ENCODE measurements at places on chromosomes 13 and 19. TPM values are rescaled to one million over a fixed set of nuclear protein-coding genes. Genes with fewer than 3 reads are reported as not detected.

- DNase-seq, result no peak
Measured at GRCh38 chr19:2076526-2076944, 19.6 kb downstream of the MOB3A start.

- DNase-seq, result no peak
Measured at GRCh38 chr19:50492303-50493052, 15.8 kb upstream of the GARIN5A start.

DNA sequence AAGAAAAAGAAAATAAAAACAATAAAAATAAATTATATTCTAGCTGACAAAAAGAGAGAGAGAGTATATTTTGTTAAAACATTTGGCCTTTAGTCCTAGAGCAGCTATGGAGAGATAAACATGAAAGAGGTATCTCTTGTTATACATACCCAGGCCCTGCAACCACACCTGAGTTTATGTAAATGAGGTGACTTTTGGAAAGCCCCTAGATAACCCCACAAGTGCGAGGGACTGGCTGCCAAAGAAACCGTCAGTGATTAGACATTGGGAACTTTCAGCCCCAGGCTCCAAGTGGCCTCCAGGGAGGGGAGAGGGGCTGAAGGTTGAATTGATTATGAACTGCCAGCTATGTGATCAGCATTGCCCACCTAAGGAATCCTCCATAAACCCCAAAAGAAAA lies 2.1 kb upstream of the NLRP7 start:
- DNase-seq, result no peak

DNA sequence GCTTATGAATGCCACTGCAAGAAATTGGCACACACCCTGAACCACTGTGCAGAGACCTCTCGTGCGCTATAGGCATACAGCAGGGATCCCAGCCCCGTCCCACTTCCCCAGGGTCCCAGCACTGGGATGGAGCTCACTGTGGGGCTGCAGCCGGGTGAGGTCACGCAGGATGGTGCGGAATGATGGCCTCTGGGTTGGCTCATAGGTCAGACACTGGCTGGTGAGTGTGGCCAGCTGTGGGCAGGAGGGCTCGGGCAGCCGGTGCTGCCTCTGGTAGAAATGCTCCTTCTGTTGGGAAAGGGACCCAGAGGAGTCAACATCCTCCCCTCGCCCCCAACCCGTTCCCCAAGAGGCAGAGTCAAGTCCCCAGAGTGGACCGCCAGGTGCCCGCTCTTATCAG lies 17.0 kb upstream of the ICAM3 start:
- DNase-seq, result no peak

DNA sequence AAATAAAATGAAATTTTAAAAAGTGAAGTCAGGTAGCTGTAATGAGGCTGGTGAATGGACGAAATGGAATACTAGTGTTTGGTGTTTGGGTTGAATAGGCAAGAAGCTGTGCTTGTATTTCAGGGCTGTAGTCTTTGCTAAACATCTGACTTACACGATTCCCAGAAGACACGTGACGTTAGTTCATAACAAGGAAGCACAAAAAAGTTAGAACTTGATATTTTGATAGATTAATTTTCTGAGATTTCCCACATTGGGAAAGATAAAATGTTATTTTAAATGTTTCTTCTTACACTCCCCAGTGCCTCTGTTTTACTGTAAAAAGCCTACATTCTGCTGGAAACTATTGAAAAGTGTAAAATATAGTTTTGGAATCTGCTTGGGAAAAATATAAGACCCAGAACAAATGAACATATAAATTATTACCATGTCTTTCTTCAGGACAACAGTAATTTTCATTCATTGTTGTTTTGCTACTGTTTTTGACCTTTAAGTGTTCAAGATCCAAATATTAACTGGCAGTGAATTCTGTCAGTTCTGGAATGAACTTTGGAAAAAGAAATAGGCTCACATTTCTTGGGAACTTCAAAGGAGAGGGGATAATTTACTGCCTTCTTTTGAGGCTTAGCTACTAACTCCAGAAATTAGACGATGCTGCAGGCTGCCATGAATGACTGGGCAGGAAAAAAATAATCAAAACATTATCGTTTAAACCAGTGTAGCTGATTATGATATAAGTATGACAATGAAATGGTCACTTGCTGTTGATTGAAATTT lies 241.3 kb downstream of the SLITRK6 start:
- no peak for DNase-seq

DNA sequence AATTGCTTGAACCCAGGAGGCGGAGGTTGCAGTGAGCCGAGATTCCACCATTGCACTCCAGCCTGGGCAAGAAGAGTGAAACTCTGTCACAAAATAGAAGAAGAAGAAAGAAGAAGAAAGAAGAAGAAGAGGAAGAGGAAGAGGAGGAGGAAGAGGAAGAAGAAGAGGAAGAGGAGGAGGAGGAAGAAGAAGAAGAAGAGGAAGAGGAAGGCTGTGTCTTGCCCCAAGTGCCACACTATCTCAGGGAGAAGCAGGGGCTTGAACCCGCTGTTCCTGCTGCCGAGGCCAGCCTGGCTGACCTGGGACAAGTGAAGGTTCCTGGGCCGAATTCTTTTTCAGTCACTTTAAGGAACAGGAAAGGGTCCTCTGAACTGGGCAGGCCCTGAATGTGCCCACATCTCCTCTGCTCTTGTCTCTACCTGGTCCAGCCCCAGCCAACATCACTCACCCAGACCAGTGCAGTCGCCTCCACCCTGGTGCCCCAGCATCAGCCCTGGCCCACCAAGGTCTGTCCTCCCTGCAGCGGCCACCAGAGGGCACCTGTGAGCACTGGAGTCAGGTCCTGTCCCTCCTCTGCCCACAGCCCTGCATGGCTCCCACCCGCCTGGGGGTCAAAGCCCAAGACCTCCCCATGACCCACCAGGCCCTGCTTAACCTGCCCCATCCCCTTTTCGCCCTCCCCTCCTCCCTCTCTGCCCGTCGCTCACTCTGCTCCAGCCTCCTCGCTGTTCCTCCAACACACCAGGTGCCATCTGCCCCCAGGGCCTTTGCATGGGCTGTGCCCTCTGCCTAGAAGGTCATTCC lies 20.0 kb downstream of the TICAM1 start:
- DNase-seq, result no peak

GRCh38 chr19:51469162-51469561 lies 9.2 kb upstream of the CEACAM18 start:
- no peak for DNase-seq

- peak; percentile 62 for DNase-seq
Measured at GRCh38 chr13:44649104-44649428, 72.9 kb upstream of the TSC22D1 start.

GRCh38 chr13:98950705-98951104 lies 27.2 kb downstream of the DOCK9 start:
- no peak for DNase-seq

DNA sequence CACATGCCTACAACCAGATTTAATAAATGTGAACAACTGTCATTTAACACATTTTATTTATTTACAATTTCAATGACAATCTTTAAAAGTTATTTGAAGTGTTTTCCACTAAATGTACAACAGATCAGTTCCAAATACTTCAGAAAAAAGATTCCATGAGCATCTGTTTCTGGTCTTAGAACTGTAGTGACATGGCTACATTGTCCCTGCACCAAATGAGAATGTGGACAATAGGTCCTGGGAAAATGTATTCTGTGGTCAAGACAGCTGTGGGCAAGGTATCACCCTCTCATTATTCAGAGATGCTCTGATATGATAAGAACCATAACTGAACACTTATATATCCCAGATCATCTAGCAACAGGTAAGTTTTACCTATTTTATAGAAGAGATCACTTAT lies 43.7 kb downstream of the ELF1 start:
- no peak for DNase-seq

DNA sequence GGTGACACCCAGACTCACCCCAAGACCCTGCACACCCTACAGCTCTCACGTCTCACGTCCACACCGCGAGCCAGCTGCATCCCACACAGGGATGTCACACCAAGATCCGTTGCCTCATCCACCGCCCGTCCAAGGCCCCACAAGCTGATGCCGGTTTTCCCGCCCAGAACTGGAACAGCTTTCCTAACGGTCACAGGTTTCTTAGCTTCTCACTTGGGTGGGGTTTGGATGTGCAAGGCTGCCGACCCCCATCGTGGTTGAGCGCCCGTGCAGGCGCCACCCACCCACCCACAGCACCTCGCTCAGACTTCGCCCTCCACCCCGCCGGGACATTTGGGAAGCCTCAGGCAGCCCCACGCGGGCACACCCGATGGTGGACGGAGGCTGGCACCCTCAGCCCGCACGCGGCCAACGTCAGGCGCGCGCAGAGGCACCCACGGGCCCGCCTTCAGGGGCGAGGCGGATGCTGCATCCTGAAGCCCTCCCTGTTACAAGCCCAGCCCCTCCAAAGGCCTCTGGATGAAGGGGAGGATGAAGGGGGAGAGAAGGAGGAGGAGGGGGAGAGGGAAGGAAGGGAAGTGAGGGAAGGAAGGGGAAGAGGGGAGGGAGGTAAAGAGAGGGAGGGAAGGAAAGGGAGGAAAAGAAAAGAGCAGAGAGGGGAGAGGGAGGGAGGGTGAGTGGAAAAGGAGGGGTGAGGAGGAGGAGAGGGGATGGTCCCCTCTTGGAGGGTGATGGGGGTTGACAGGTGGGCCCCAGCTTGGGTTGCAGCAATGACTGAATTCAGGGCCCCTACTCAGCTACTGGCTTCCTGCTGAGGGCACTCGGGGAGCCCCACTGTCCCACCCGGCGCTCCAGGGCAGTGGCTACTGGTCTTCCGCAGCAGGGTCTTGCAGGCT lies 12.8 kb downstream of the ONECUT3 start:
- no peak for DNase-seq

DNA sequence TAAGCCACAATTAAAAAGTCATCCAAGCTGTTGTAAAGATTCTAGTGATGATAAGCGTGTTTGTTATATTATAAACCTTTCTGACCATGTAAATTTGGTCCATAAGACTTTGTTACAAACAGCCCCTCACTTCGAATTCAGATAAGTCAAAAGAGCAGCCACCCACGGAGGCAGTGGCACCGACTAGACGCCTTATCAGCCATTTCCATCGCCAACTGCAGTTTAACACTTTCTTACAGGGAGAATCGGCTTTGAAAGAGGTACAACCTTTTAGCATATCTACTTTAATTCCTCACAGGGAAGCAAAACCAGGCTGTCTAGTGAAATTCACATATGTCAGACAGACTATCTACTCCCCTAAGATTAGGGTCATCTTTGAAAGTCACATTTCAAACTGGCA lies 47.5 kb downstream of the SOX21 start:
- no peak for DNase-seq

GRCh38 chr19:17726964-17727773 lies 7.9 kb downstream of the MAP1S start:
- DNase-seq, result no peak

DNA sequence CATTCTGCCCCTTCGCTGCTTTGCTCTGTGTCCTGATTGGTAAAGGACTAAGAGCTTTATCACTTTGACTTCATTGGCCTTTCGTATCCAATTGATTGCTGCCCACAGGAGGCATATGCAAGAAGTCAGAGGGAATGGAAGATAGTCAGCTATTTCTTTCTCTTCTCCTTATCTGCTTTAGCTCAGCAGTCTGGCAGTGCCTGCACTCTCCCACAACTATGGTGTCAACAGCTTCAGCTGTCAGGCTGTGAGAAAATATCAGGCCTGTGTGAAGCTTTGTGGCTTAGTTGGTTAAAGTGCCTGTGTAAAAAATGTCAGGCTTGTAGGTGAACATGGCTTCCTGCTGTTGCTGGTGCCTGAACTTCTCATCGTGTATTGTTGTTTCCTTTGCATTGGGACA lies 243.0 kb downstream of the PCDH17 start:
- no peak for DNase-seq

GRCh38 chr13:27523346-27524073 lies 73.1 kb upstream of the MTIF3 start:
- DNase-seq, result no peak

DNA sequence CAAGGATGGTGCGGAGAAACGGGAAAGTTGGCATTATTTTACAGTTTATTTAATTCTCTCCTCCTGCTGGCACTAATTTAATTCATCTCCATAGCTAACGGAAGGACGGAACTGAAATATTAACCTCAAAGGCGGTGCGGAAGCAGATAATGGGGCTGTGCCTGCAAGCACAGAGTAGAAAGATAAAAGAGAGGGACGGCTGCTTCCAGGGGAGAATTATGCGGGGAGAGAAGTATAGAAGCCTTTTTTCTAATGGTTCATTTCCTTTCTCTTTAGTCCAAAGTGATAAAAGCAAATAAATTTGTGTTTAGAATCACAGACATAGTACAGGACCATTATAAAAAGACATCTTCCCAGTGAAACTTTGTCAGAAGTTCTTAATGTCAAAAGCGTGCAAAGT lies 34.5 kb upstream of the UQCRFS1 start:
- no peak for DNase-seq

DNA sequence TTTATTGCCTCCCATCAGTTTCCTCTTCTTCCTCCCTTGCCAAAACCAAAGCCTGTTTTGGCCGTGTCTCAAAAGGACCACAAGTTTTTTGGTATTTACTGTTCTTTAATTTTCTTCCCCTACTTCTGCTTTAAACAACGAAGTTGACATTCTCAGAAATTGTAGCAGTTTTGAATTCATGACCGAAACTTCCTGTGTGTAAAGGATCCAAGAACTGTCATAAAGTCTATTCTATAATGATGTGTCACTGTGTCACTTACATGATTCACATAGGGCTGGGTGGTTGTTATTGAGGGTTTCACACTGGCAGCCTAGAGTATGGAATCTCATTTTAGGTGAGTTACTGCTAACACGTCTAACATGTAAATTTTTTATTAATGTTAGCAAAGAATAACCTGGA lies 741.0 kb upstream of the KLHL1 start:
- no peak for DNase-seq

DNA sequence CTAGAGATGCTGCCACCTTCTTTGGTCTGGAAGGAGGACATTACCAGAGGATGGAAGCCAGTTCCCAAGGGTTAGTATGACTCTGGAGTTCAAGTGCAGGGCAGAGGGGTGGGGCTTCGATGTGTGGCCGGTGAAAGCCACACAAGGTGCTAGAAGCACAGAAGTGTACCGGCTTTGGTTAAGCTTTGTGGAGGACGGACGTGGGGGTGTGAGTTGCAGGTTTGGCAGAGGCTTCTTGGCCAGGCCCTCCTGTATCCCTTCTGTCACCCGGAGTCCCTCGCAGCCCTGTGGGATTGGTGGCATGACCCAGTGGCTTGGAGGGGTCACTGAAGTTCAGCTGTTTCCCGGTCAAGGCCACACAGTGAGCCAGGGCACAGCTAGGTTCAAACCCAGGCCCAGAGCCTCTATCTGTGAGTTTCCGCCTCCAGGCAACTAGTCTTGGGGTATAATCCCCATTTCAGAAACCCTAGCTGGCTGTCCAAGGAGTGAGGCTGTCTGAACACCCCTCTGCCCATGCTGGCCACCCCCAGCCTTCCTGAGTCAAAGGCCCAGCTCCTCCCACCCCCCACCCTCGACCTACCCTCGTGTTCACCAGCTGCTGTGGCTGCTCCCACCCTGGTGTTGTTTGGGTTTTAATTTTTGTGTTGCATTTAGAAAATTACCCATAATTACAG lies 4.6 kb upstream of the SSBP4 start:
- DNase-seq, result no peak

Gene ZNF93
- polyA plus RNA-seq, result 18.7 TPM

Gene SULT2B1
- 0.19 TPM for polyA plus RNA-seq

Gene CRX
- not detected for polyA plus RNA-seq

Gene KIR3DL2
- polyA plus RNA-seq, result not detected

Gene ZSCAN4
- 0.05 TPM for polyA plus RNA-seq

Gene ICAM4
- polyA plus RNA-seq, result 0.47 TPM

Gene NLRP8
- polyA plus RNA-seq, result not detected

Gene CASP14
- 0.06 TPM for polyA plus RNA-seq

Gene OR4F17
- not detected for polyA plus RNA-seq

Data from right renal pelvis (tissue), 4 donors.